ENCODE measurements at places on chromosomes 7 and 10. TPM values are rescaled to one million over a fixed set of nuclear protein-coding genes. Genes with fewer than 3 reads are reported as not detected.

KCND2 gene
- total RNA-seq, result not detected

CALCR gene
- total RNA-seq, result not detected

PARD3 gene
- total RNA-seq, result 64.0 TPM

SYT15 gene
- total RNA-seq, result 2.4 TPM

MEIG1 gene
- total RNA-seq, result 0.55 TPM

ASCC1 gene
- total RNA-seq, result 35.3 TPM

ITGA8 gene
- total RNA-seq, result not detected

Data from A549 treated with GW870086 at 1 μM for 4 hours (cell line).